ENCODE measurements at places on chromosomes 16 and 17. TPM values are rescaled to one million over a fixed set of nuclear protein-coding genes. Genes with fewer than 3 reads are reported as not detected.

Gene TPSD1
- 0.69 TPM for total RNA-seq

Gene TEKT5
- total RNA-seq, result not detected

DNA sequence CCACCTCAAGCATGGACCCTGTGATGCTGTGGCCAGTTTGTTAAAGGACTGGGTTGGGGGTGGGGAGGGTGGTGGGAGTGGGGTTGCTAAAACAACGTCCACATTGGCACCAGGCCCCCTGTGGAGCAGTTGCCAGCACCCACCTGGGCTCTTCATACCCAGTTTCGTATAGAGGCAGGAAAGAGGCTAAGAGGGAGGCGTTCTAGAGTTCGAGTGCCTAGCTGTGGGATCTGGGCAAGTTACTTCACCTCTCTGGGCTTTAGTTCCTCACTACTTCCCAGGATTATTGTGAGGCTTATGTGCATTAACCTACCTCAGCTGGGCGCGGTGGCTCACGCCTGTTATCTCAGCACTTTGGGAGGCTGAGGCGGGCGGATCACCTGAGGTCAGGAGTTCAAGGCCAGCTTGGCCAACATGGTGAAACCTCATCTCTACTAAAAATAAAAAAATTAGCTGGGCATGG, 1.4 kb downstream of the MFAP4 start:
- no peak for DNase-seq

GRCh38 chr17:11996722-11997146, 541 bp downstream of the ZNF18 start:
- peak; percentile 24 for DNase-seq

DNA sequence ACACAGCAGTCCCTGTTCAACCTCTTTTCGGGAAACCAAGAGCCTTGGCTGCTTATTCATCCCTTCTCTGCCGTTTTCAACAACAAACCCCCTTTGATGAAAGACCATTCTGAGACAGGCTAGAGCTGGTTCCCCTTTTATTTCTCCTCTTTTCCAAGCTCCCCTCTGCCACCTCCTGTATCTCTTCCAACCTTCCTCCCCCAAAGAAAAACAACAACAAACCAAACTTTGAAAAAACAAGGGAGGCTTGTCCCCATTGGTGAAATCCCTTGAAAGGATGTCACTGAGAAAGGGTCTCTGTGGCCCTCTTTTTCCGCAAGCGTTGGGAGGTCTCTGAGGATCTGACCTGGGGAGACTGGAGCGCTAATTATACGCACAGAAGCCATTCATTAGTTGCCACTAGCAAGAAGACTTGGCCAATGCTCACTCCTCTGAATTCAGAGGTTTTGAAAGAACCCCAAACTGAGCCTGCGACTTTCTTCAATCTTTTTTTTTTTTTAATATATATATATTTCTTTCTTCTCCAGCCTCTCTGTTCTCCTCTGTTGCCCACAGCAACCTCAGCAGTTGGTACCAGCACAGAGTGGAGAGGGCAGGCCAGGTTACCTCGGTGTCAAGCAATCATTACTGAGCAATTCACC, 101.4 kb downstream of the PITPNC1 start:
- no peak for DNase-seq

- DNase-seq, result no peak
Measured at GRCh38 chr16:31561426-31562233, 33.9 kb downstream of the AHSP start.

Measured in mucosa of gallbladder (tissue), 1 donor.